ENCODE measurements at places on chromosomes 3 and 15.
A peak's percentile ranks its signal among the peaks of the same experiment; 100 is the strongest.

- no peak for DNase-seq
Measured at GRCh38 chr3:78844307-78844706, 923.5 kb downstream of the ROBO1 start.

GRCh38 chr3:133181392-133182150 lies 143.4 kb downstream of the TMEM108 start:
- no peak for DNase-seq

DNA sequence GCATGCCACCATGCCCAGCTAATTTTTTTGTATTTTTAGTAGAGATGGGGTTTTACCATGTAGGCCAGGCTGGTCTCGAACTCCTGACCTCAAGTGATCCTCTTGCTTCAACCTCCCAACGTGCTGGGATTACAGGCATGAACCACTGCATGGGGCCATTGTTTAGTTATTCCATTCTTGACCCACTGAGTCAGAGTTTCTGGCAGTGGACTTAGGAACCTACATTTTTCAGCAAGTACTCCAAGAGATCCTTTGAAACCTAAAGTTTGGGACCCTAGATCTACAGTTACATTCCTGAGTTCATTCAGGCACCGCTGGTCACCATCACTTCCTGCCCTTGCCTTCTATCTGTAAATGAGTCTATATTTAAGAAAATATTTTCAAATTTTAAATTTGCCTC lies 1.4 kb upstream of the TNFSF10 start:
- no peak for DNase-seq

DNA sequence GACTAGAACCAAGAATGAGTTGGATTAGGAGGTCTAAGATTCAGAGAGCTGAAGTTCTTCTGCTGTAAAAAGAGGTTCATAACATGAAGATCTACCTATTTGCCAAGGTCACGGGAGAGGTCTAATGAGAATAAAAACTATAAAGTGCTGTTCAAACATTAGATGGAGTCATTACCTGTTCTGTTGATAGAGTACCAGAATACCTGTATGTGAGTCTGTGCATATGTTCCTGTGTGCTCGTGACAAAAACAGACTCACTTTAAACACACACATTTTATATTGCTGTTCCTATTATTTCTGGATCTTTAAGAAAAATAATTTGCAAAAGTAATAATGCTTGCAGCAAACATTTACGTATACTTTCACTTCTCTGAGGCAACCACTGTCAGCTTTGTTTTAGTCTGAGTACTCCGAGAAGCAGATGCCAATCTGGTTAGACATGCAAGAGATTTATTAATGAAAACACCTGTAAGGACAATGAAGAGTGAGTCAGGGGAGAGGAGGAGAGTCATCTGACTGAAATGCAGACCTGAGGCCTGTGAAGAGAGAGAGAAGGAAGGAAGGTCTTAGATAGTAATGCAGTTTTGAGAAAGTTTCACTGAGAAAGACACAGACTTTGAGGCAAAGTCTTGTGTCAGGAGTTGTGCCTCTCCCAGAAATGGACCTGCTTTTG lies 221.2 kb downstream of the SQOR start:
- DNase-seq = no peak

GRCh38 chr3:132569580-132569979 lies 27.5 kb upstream of the ACKR4 start:
- no peak for DNase-seq

DNA sequence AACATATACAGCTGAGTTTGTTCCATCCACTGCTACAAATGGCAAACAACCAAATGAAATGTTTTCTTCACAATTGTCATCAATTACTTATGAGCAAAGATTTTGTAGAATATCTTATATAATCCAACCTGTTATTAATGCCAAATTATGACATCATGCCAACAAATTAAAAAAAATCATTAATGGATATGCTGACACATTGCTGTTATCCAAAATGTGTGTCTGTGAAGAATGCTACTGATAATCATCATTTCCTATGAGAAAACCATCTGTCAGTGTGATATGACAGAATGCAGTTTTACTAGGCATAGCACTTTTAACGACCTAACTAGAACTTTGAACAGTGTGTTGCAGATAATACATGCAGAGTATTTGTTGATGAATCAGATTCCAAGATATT lies 556.5 kb upstream of the KCNMB2 start:
- no peak for DNase-seq

- no peak for DNase-seq
Measured at GRCh38 chr3:53850895-53851294, 4.5 kb downstream of the IL17RB start.

DNA sequence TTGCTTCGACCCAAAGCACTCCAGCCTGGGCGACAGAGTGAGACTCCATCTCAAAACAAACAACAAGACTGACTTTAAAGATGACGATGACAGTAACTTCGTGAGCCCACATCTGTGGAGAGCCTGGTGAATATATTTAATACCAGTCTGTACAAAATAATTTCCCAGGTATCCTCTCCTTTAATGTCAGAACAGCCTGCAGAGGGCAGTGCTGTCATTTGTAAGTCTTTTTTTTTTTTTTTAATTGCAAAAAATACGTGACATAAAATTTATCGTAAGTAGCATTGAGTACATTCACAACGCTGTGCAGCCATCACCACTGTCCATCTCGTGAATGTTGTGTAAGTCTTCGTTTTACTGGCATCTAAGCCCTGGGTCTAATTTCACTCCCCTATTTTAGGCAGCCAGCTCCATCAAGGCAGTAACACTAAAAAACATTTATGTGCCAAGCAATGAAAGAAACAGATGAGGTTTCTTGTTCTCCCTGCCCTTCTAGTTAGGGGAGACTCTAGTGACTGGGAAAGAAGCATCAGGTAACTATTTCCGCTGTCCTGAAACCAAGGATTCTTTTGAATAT lies 1.4 kb downstream of the HTD2 start:
- DNase-seq = peak; percentile 40

GRCh38 chr3:46655271-46655670 lies 38.2 kb downstream of the ALS2CL start:
- no peak for DNase-seq

DNA sequence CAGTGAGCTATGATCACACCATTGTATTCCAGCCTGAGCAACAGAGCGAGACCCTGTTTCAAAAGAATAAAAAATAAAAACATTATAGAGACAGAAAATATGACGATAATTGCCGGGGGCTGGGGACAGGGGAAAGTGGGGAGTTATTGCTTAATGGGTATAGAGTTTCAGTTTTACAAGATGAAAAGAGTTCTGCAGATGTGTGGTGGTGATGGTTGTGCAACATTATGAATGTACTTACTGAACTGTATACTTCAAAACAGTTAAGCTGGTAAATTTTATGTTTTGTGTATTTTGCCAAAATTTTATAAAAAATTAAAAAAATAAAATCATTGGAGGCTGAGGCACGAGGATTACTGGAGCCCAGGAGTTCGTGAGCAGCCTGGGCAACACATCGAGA lies 24.8 kb upstream of the ZNF774 start:
- no peak for DNase-seq

- peak; percentile 62 for DNase-seq
Measured at GRCh38 chr15:41660235-41661077, at the start of gene MGA. TSS of gene MGA (plus strand) at chr15:41660405.

DNA sequence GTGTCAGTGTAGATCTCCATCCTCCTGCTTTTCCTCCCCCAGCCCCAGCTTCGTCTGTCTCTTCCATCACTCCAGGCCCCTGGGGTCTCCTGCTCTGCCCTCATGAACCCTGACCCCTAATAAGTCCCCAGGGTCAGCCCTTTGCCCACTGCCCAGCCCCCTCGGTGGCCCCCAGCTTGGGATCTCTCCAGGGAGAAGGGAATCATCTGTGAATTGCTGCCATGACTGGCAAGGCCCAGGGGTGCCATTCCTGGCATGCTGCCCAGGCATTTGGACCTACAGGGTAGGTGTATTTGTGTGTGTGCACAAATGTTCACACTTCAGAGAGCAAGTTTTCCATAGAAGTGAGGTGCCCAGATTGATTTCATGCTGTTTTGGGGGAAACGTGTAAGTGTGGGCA lies 5.9 kb upstream of the TBC1D21 start:
- no peak for DNase-seq

GRCh38 chr15:88695101-88695500 lies 56.3 kb downstream of the ISG20 start:
- peak; percentile 17 for DNase-seq

DNA sequence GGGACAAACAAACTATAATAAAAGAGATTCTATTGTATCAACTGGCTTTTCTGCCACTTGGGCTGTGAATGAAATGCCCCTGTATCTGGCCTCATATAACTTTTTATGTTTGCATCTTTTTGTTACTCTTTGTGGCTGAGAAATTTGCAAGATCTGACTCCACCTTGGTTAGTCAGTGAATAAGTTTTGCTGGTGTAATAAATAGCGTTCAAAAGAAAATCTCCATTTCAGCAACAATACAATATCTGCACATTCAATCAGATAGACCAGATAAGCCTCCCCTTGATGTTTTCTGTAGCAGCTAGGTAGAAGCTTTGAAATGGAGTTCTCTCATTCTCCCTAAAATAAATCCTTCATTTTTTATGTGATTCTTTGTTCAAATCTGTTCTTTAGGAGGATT lies 12.0 kb downstream of the TRAT1 start:
- no peak for DNase-seq

- no peak for DNase-seq
Measured at GRCh38 chr15:96184297-96184696, 146.2 kb upstream of the NR2F2 start.

- no peak for DNase-seq
Measured at GRCh38 chr3:95460274-95460673, 1354.1 kb upstream of the EPHA6 start.

DNA sequence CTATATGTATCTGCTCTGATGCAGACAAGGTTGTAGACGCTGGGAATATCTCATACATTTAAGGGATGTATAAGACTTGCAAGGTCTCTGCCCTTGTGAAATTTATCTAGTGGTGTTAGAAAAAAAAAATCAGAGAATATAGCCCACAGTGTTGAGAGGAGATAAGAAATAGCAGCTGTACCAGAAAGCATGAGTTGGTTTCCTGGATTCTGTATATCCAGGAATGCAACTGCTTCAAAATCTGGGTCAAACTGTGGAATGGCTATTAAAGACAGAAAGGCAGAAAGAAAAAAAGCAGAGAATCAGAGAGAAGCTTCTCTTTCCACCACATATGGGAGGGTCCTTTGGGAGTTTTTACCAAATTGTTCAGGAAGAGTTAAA lies 1.5 kb upstream of the TMEM212 start:
- DNase-seq = no peak

GRCh38 chr3:5002174-5002870 lies 23.1 kb downstream of the BHLHE40 start:
- no peak for DNase-seq

GRCh38 chr15:37599156-37599555 lies 335.3 kb upstream of the TMCO5A start:
- no peak for DNase-seq

DNA sequence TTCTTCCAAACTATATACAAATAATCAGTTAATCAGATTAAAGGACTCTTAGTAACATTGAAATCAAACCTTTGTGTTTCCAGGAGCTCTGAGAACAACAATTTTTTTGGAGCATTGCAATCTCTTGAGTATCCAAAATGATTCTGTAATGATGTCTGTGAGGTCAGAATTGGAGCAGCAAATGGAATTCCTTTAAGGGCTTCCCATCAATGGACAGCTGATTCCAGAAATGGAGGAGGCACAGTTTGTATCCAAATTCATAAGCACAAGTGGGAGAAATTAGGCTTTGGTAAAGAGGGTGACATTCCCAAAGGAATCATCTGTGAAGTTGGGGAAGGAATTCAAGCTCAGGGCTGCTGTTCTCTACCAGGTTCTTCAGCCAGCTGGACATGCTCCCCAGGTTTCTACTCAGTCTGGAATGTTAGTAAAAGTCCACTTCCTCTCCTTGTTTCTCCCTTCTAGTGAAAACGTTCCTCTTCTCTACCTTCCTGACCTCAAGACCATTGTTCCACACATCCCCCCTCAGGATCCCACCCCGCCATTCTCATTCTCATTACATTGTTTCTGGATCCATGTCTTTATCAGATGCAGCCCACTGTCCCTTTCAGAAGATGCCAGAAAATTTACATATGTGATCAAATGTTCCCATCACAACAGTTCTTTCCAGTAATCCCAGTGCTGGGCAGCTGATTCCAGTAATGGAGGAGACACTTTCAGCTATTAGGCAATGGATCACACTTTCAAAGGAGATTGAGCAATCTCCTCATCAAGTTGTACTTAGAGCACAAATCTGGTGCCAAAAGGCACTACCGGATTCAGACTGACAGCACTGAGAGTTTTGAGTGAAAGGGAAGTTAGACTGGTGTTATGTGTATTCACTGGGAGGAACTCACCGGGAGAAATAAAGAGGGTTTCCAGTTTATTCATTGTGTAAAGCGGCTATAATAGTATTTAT lies 391.3 kb upstream of the TPRG1 start:
- no peak for DNase-seq

DNA sequence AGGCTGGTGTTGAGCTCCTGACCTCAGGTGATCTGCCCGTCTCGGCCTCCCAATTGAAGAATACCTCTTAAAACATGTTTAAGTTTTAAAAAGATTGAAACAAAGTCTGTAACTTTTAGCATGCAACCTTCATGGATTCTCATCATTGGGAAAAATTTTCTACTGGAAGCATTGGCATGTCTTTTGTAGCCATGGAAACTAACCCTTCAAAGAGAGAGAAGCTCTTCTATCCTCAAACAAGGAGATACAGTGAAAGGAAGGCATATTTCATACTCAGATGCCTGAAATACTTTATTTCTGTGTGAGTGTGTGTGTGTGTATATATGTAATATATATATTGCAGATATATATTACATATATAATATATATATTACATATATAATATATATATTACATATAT lies 154.9 kb downstream of the CHDH start:
- no peak for DNase-seq

Measured in AG09309 (cell line).